ENCODE measurements at places on chromosomes 11 and 22.

DNA sequence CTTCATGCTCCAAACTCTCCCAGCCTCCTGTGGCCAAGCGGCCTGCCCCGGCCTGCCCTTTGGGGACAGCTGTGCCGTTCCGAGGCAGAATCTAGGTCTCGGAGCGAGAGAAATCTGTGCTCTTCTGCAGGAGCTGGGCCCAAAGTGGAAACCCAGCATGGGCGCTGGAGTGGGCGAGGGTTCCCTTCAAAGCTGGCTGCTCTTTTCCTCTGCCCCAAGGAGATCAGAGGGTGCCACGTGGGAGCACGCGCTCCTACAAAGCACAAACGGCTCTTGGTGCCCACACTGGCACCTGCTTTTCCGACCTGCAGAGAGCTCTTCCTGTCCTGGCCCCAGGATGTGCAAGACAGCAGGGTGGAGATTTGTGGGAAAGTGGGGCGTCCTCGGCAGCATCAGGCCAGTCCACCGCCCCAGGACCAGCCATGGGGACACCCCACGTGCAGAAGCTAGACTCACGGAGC is 6.9 kb downstream of the OSBPL5 start:
- no peak for DNase-seq

GRCh38 chr11:112175599-112175952 is 264 bp downstream of the BCO2 start:
- DNase-seq: no peak

- no peak for DNase-seq
Observed at GRCh38 chr11:28728666-28729065, 620.5 kb downstream of the METTL15 start.

DNA sequence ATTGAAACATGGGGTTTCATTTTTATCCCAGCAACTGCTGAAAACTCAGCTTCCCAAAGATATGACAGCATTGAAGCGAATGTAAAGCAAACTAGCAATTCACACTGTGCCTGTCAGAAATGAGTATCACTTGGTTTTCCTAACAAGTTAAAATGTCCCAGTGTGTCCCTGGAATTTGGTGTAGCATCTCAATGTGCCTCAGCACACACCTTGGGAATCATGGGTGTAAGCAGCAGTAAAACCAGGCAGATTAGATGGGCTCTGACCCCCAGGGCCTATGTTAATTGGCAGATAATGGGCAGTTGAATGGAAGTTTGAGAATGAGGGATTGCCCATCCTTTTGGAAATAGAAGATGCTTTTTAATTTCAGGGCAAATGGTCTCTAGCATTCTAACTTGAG is 784.9 kb upstream of the LRRC4C start:
- DNase-seq: no peak
